ENCODE measurements at places on chromosomes 6 and 20.
A peak's percentile ranks its signal among the peaks of the same experiment; 100 is the strongest.

GRCh38 chr6:75794351-75794846, 45.4 kb downstream of the MYO6 start:
- no peak overlapping the region for H3K27ac ChIP-seq
- no peak for DNase-seq
- H3K27me3 ChIP-seq, result no peaks in the 10 kb centered on the region
- no peaks in the 10 kb centered on the region for H3K36me3 ChIP-seq

DNA sequence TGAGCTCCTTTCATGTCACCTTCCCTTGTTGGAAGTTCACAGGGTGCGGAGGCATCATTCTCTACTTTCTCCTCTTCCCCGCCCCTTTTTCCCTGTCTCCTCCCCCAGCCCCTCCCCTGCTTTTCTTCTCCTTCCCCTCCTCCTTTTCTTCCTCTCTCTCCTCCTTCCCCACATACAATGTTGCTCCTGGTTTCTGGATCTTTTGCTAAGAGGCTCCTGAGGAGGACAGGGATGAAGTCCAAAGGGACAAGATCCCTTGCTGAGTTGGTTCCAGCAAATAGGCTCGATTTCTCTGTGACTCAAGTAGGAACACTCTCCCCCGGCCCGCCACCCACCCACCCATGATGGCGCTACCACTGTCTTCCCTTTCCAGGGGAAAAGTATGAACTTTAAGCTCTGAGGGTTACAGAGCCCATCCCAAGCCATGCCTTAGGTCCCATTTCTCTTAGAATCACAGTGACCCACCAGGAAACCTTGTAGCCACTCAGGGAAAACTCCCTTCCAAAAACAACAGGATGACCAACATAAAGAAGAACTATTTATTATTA, 852 bp upstream of the TFEB start:
- no peaks in the 10 kb centered on the region for H3K36me3 ChIP-seq
- peaks cover 12% of the 10 kb centered on the region for H3K4me1 ChIP-seq
- no peak for DNase-seq
- H3K27me3 ChIP-seq, result peaks cover 4% of the 10 kb centered on the region

GRCh38 chr6:135850882-135851281, 619 bp upstream of the PDE7B start:
- peaks cover 9% of the 10 kb centered on the region for H3K4me1 ChIP-seq
- no peak overlapping the region for H3K4me3 ChIP-seq
- H3K27me3 ChIP-seq, result no peaks in the 10 kb centered on the region

- H3K4me1 ChIP-seq, result peaks cover 3% of the 10 kb centered on the region
- H3K4me3 ChIP-seq, result no peak overlapping the region
- H3K27ac ChIP-seq, result no peak overlapping the region
- DNase-seq, result no peak
- no peaks in the 10 kb centered on the region for H3K27me3 ChIP-seq
- H3K36me3 ChIP-seq, result no peaks in the 10 kb centered on the region
Observed at GRCh38 chr6:143539106-143539505, 27.6 kb upstream of the FUCA2 start.

DNA sequence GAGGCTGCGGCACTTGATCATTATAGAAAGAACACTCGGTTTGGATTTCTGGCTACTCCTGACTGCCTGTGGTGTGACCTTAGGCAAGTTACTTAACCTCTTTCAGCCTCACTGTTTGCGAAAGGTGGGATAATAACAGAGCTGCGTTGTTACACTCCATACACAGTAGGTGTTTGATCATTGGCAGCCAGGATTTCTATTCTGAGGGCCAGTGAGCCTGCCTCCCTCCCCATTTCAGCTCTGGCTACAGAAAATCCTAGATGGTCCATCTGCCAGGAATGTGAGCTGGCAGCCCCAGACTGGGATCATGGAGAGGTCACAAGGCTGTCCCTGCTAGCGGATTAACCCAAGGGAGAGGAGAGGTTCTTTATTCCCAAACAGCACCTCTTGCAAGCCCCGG, 2.7 kb downstream of the KCNB1 start:
- H3K27me3 ChIP-seq, result peaks cover 67% of the 10 kb centered on the region
- no peak overlapping the region for H3K4me3 ChIP-seq

- peaks cover 20% of the 10 kb centered on the region for H3K36me3 ChIP-seq
- no peak overlapping the region for H3K27ac ChIP-seq
- H3K27me3 ChIP-seq, result no peaks in the 10 kb centered on the region
- DNase-seq, result peak; percentile 28
- H3K4me1 ChIP-seq, result no peaks in the 10 kb centered on the region
- no peak overlapping the region for H3K4me3 ChIP-seq
Observed at GRCh38 chr20:33387177-33387576, 14.1 kb downstream of the CDK5RAP1 start.

GRCh38 chr20:12016291-12016690, 98.6 kb downstream of the BTBD3 start:
- H3K27me3 ChIP-seq, result no peaks in the 10 kb centered on the region
- no peaks in the 10 kb centered on the region for H3K36me3 ChIP-seq
- H3K27ac ChIP-seq, result no peak overlapping the region
- no peaks in the 10 kb centered on the region for H3K4me1 ChIP-seq
- DNase-seq, result no peak

- H3K4me1 ChIP-seq, result peaks cover 15% of the 10 kb centered on the region
- peak overlapping the region; percentile 44 for H3K27ac ChIP-seq
- no peak overlapping the region for H3K4me3 ChIP-seq
- H3K27me3 ChIP-seq, result no peaks in the 10 kb centered on the region
Observed at GRCh38 chr6:14770572-14770971, 475.3 kb upstream of the JARID2 start.

- peaks cover 27% of the 10 kb centered on the region for H3K4me1 ChIP-seq
- H3K27ac ChIP-seq, result peak overlapping the region; percentile 100
- H3K36me3 ChIP-seq, result peaks cover 50% of the 10 kb centered on the region
- H3K27me3 ChIP-seq, result no peaks in the 10 kb centered on the region
Observed at GRCh38 chr6:150881911-150882481, 16.5 kb downstream of the MTHFD1L start.

DNA sequence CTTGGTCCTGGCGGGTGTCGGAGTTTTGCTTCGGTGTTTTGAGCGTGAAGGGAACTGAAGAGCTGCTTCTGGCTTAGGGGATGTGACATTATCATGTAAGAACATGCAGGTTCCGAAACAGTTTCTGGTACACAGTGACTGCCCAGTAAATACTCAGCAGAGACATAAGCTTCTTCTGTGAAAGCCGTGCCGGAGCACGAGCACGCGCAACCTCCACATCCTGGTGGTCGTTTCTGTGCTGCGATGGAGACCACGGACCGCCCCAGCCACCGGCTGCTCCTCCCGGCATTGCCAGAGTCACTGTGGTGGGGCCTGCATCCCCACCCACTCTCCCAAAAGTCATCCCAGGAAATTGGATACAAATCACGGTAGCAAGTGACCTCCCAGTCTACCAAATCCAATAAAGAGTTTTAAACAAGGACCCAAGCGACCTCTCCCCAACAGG, 18.7 kb downstream of the KIF25 start:
- H3K4me3 ChIP-seq, result no peak overlapping the region
- no peak overlapping the region for H3K27ac ChIP-seq
- no peaks in the 10 kb centered on the region for H3K4me1 ChIP-seq
- DNase-seq, result no peak
- peaks cover 13% of the 10 kb centered on the region for H3K27me3 ChIP-seq

GRCh38 chr6:17754254-17754653, 47.5 kb upstream of the NUP153 start:
- no peak overlapping the region for H3K4me3 ChIP-seq
- H3K36me3 ChIP-seq, result peaks cover 3% of the 10 kb centered on the region
- DNase-seq, result no peak
- H3K4me1 ChIP-seq, result no peaks in the 10 kb centered on the region
- H3K27me3 ChIP-seq, result no peaks in the 10 kb centered on the region

DNA sequence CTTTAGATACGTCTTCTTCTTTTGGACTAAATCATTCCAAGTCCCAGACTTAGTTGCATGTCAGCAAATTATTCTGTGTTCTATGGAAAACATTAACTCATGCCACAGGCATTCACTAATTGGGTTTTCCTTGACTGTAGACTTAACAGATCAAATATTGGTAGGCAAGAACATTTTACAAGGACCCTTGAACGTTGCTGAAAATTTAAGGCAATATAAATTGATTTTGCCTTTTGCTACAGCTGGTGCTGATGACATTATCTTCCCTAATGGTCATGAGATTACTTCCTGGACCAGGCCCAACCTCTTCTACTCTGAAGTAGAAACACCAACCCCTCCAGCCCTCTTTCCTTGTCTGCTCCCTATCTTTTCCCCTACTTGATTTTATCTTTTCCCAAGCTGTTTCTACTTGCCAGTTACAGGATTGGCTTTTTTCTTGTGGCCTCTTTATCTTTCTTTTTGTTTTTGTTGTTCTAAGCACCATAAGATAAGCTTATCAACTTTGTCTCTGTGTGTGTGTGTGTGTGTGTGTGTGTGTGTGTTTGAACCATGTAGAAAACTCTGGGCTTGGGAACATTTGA, 514.0 kb upstream of the SOX4 start:
- no peak overlapping the region for H3K27ac ChIP-seq
- no peaks in the 10 kb centered on the region for H3K36me3 ChIP-seq
- no peak overlapping the region for H3K4me3 ChIP-seq

DNA sequence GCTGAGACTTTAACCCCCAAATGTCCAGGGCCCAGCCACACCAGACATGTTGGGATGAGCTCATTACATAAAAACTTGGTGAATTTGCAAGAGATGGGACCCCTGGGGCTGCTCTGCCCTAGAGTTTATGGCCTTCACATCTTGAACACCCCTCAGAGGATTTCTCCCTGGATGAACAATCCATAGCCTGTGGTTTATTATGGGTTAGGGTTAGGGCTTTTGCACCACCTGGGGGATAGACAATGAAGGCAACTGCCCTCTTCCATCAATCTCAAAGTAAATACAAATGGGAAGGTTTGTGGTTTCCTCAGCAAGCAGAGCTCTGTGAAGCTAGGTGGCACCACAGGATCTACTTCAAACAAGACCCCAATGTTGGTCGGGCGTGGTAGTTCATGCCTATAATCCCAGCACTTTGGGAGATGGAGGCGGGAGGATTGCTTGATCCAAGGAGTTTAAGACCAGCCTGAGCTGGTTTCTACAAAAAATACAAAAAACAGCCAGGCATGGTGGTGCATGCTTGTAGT, 17.4 kb downstream of the SPINT3 start:
- no peaks in the 10 kb centered on the region for H3K27me3 ChIP-seq
- no peaks in the 10 kb centered on the region for H3K36me3 ChIP-seq
- no peak overlapping the region for H3K4me3 ChIP-seq
- no peaks in the 10 kb centered on the region for H3K4me1 ChIP-seq
- H3K27ac ChIP-seq, result no peak overlapping the region

DNA sequence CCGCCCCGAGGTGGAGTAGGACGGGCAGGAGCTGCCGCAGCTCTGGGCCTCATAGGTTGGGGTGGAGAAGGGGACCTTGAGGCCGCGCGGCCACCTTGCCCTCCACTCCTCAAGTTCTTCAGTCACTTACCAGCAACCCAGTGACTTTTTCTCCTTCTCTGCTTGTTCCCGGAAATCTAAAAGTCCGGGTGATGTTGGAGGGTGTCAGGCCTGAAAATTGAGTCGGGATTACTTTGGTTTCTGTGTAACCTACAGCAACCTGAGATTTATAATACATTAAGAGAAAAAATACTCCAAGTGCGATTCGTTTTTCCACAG, 338 bp downstream of the RWDD1 start:
- no peaks in the 10 kb centered on the region for H3K4me1 ChIP-seq
- peak overlapping the region; percentile 81 for H3K4me3 ChIP-seq
- H3K36me3 ChIP-seq, result no peaks in the 10 kb centered on the region
- DNase-seq, result no peak

DNA sequence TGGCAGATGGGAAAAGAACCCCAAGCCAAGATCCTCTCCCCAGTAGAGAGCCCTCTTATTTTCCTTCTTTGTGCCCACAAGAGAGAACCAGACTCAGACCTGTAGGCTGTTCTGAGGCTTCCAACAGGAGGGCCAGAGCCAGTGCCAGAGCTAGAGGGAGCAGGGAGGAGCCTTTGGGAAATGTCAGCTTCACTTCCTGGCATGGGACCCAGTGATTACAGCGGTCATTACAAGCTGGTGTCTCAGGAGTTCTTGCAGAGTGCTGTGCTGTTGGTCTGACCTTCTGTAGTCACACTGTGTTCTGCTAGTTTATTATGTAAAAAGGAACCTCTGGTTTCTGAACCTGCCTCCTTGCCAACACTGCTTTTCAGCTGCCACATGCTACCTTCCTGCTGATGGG, 38.9 kb downstream of the STK35 start:
- peak; percentile 63 for DNase-seq
- no peaks in the 10 kb centered on the region for H3K27me3 ChIP-seq
- H3K4me1 ChIP-seq, result peaks cover 31% of the 10 kb centered on the region

DNA sequence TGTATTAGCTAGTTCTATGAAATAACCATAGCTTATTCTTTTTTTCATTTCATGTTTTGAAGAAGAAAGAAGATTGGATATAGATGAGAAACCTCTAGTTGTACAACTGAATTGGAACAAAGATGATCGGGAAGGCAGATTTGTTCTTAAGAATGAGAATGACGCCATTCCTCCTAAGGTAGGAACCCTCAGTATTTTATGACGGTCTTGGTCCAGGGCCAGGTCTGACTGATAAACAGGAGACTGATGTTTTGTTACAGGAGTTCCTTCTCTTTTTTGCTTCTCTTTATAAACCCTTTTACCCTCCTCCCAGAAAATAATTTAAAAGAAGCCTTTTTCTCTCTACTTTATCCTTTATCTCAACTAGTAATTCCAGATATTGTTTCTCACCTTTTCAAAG, 43.6 kb downstream of the AFDN start:
- H3K36me3 ChIP-seq, result 0 out of 2 replicates have a peak, but pooled peaks cover 1% of the 10 kb centered on the region
- H3K4me3 ChIP-seq, result no peak overlapping the region
- no peaks in the 10 kb centered on the region for H3K27me3 ChIP-seq
- H3K4me1 ChIP-seq, result no peaks in the 10 kb centered on the region
- no peak for DNase-seq
- H3K27ac ChIP-seq, result no peak overlapping the region

GRCh38 chr6:151241853-151242252, 2.1 kb downstream of the AKAP12 start:
- no peaks in the 10 kb centered on the region for H3K4me1 ChIP-seq
- DNase-seq, result no peak
- H3K36me3 ChIP-seq, result 0 out of 2 replicates have a peak, but pooled peaks cover 4% of the 10 kb centered on the region
- no peak overlapping the region for H3K27ac ChIP-seq
- peaks cover under 1% of the 10 kb centered on the region for H3K27me3 ChIP-seq
- peak overlapping the region; percentile 69 for H3K4me3 ChIP-seq

DNA sequence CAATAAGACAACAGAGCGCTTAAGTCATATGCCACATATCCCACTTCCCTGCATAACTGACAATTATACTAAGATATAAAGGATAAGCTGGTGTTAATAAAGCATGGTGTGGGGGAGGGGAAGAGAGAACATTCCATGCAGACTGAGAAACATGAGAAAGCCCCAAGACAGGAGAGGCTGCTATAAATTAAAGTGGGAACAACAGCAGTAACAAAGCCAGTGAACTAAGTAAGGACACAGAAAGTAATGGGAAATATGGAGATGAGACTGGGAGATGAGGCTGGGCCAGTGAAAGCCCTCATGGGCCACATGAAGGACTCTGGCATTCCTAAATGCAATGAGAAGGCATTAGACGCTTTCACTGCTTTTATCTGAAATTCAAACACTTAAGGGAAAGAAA, 41.3 kb downstream of the SESN1 start:
- H3K4me1 ChIP-seq, result peaks cover 1% of the 10 kb centered on the region
- H3K36me3 ChIP-seq, result no peaks in the 10 kb centered on the region
- H3K27ac ChIP-seq, result no peak overlapping the region
- no peaks in the 10 kb centered on the region for H3K27me3 ChIP-seq
- DNase-seq, result no peak

GRCh38 chr20:63977739-63978276, 1.6 kb downstream of the SAMD10 start:
- peaks cover 39% of the 10 kb centered on the region for H3K4me1 ChIP-seq
- no peak overlapping the region for H3K27ac ChIP-seq
- H3K27me3 ChIP-seq, result no peaks in the 10 kb centered on the region
- peaks cover under 1% of the 10 kb centered on the region for H3K36me3 ChIP-seq
- peak; percentile 88 for DNase-seq

- peaks cover 3% of the 10 kb centered on the region for H3K27me3 ChIP-seq
- H3K4me1 ChIP-seq, result no peaks in the 10 kb centered on the region
- H3K36me3 ChIP-seq, result no peaks in the 10 kb centered on the region
- peak overlapping the region; percentile 42 for H3K27ac ChIP-seq
- H3K4me3 ChIP-seq, result peak overlapping the region; percentile 93
Observed at GRCh38 chr6:4774715-4775493, 1.3 kb upstream of the CDYL start.
